ENCODE measurements at places on chromosomes 1 and 21. TPM values are rescaled to one million over a fixed set of nuclear protein-coding genes. Genes with fewer than 3 reads are reported as not detected.

The FMOD gene
- polyA plus RNA-seq: 5.4 TPM

GRCh38 chr1:54464031-54464476 lies 57.9 kb upstream of the SSBP3 start:
- DNase-seq: no peak
- peaks cover 12% of the 10 kb centered on the region for H3K4me1 ChIP-seq
- no peaks in the 10 kb centered on the region for H3K36me3 ChIP-seq
- no peak overlapping the region for H3K4me3 ChIP-seq

DNA sequence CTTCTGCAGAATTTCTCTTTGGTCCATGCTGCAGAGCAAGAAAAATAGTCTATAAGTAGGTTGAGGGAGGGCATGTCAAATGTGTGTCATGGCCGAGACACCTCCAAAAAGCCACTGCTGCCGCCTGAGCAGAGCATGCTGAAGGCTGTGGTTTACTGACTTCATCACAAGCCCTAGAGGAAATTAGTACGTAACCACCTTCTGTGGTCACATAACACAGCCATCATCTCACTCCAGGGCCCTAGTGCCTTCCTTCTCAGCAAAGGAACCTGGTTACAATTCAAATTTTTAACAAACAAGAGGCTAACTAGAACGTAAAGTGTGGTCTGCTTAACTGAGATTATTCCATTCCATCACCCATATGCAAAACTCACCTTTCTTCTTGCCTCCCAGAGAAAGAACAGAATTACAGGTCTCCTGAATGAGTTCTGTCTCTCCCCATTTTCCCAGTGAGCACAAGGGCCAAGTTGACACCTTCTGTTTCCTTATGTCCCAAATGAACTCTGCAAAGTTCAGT lies at the start of gene PTPN22:
Gene PTPN22, minus strand, starts transcription at position 116 of the 517 bp plus-strand sequence.
- H3K36me3 ChIP-seq: peaks cover 5% of the 10 kb centered on the region
- peaks cover 12% of the 10 kb centered on the region for H3K4me1 ChIP-seq
- DNase-seq: no peak
- H3K4me3 ChIP-seq: no peak within 1 kb of the TSS
- no peaks in the 10 kb centered on the region for H3K27me3 ChIP-seq

- H3K27ac ChIP-seq: no peak overlapping the region
- H3K4me1 ChIP-seq: peaks cover 7% of the 10 kb centered on the region
- H3K36me3 ChIP-seq: no peaks in the 10 kb centered on the region
- no peaks in the 10 kb centered on the region for H3K27me3 ChIP-seq
Measured at GRCh38 chr1:2088458-2088857, 38.2 kb downstream of the PRKCZ start.

- no peaks in the 10 kb centered on the region for H3K36me3 ChIP-seq
- H3K27ac ChIP-seq: no peak overlapping the region
- H3K27me3 ChIP-seq: no peaks in the 10 kb centered on the region
- no peak overlapping the region for H3K4me3 ChIP-seq
Measured at GRCh38 chr21:33688353-33688752, 46.1 kb downstream of the ITSN1 start.

DNA sequence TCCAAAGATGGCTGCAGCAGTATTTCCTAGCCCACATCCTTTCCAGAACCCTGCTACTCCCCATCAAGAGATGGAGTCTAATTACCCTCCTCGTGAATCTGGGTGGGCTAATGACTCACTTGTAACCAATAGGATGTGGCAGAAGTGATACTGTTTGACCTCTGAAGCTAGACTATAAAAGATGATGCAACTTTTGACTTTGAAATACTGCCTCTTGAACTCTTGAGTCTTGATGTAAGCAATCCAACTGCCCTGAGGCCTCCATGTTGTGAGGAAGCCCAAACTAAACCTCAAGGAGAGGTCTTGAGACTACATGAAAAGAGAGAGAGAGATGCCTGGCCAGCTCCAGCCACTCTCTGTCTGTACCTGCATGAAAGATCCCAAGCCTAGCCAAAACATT lies 29.5 kb downstream of the LMO4 start:
- H3K4me3 ChIP-seq: no peak overlapping the region
- no peaks in the 10 kb centered on the region for H3K27me3 ChIP-seq
- no peaks in the 10 kb centered on the region for H3K4me1 ChIP-seq
- no peak overlapping the region for H3K27ac ChIP-seq
- no peak for DNase-seq
